ENCODE measurements at places on chromosomes 13 and 19.

DNA sequence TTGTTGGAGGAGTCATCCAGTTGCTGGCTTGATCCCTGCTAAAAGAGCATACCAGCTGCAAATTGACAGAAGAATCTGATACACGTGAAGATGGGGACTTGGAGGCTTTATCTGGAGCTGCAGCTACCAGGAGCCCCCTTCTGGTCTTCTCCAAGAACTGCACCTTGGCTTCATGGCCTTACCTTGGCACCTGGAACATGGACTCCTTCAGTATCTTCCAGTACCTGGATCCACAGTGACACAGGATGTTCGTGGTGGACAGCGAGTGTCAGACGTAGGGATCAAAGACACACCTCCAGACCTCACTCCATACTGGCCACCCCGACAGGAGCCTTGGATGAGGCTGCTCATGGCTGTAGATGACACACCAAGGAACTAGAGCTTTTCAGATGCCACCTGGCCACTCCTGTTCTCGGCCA, 9.9 kb upstream of the ACSBG2 start:
- no peak for DNase-seq

DNA sequence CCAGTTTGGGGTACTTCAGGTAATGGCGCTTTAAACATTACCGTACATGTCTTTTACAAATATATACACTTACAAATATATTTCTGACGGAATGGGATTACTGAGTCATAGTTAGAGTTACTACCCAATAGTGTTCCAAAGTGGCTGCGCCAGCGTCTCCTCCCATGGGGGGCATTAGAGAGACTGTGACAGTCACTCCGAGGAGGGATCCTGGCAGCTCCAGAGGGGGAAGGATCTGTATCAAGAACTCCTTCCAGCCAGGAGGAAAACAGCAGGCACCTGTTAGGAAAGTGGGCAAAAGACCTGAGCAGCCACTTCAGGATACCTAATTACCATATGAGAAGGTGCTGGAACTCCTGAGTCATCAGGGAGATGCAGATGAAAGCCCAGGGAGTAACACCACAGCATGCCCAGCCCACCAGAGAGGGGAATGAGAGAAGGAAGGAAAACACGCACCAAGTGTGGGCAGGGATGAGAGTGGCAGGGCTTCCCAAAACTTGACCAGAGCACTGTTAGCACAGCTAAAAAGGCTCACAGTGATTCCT, 52.9 kb downstream of the SLC7A9 start:
- DNase-seq, result no peak

- DNase-seq, result no peak
Measured at GRCh38 chr19:17264641-17264979, at the start of gene USHBP1. USHBP1 (minus strand) TSS chr19:17264745; CDS start chr19:17264299, 446 bp downstream.

DNA sequence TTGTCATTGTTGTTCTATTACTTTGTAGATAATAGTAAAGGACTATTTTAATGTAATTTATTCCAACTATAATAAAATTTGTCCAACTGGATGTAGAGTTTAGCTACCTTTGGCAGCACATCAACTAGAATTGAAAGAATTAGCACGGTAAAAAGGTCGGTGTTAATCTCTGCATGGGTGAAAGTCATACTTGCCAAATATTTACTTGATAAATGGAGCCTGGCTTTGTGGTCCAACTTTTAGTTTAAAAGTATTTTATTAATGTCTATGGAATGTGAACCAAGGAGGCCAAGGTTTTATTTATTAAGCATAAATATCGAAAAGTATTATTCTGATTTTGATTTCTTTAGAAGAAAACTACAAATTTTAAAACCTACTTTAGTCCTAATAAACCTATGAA, 1389.0 kb downstream of the PCDH9 start:
- no peak for DNase-seq

DNA sequence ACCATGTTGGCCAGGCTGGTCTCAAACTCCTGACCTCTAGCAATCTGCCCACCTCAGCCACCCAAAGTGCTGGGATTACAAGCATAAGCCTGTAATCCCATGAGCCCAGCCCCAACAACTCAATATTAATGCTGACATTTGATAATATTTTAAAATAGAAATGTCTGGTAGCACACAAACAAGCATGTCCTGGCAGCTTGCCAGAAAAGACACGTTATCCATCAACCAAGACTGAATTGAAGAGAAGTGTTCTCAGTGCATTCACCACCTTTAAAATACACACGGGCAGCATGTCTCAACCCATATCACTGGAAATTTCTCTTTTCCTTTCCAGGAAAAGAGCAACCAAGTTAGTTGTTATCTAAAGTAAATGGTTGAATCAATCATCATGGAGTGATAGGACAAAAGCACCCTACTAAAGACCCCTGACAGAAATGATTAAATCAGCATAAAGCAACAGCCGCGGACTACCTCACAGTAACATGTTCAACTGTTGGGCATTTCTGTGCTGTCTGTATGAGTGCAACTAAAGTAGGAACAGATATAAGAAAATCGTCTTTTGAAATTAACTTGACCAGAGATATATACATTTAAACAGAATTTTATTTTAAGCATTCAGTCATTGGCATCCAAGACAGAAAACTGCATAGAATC, 25.0 kb downstream of the LHFPL6 start:
- no peak for DNase-seq

GRCh38 chr19:16112778-16113177, 1.1 kb downstream of the RAB8A start:
- no peak for DNase-seq

All from cortex of kidney (tissue), 1 donor.